ENCODE measurements at places on chromosomes 6 and 20. TPM values are rescaled to one million over a fixed set of nuclear protein-coding genes. Genes with fewer than 3 reads are reported as not detected.
A peak's percentile ranks its signal among the peaks of the same experiment; 100 is the strongest.

Gene STXBP5
- polyA plus RNA-seq, result 1.5 TPM

Gene MYLK4
- 0.08 TPM for polyA plus RNA-seq

Gene DLGAP4
- polyA plus RNA-seq, result 9.9 TPM

Gene NT5E
- 0.14 TPM for polyA plus RNA-seq

Gene SAMD3
- polyA plus RNA-seq, result 0.49 TPM

Gene HLA-DQB1
- polyA plus RNA-seq, result 66.7 TPM

Gene TRERF1
- 10.0 TPM for polyA plus RNA-seq

Gene TRIM10
- not detected for polyA plus RNA-seq

Gene EPPIN
- polyA plus RNA-seq, result not detected

Gene CALHM6
- 47.7 TPM for polyA plus RNA-seq

Gene C6orf52
- 1.9 TPM for polyA plus RNA-seq

Gene SNRNP48
- polyA plus RNA-seq, result 6.0 TPM

DNA sequence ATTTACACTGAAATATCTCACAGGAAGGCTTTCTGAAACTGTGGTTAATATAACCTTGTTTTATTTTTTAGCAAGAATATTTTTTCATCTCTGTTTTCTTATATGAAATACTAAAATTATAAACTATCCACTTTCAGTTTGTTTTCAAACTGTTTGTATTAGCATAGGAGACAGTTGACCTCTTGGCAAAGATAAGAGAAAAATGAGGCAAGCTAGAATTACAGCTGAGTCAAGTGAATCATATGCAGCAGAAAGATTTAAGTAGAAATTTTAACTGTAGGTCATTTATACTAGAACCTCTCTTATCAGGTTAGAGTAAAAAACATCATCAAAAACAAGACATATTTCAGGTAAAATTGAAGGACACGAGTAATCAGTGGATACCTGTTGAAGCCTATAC, 792.6 kb downstream of the PHF3 start:
- no peak for DNase-seq

DNA sequence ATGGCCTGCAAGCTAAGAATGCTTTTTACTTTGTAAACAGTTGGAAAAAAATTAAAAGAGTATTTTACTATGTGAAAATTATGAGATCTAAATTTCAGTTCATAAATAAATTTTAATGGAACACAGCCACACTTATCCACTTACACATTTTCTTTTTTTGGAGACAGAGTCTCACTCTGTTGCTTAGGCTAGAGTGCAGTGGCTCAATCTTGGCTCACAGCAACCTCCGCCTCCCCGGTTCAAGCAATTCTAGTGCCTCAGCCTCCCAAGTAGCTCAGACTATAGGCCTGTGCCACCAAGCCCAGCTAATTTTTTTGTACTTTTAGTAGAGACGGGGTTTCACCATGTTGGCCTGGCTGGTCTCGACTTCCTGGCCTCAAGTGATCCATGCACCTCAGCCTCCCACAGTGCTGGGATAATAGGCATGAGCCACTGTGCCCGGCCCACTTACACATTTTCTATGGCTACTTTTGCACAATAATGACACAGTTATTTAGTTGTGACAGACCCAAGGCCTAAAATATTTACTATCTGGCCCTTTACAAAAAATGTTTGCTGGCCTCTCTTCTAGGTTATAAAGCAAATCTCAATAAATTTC, 109.6 kb downstream of the INSM1 start:
- no peak for DNase-seq

GRCh38 chr6:300494-301198, 8.4 kb downstream of the DUSP22 start:
- no peak for DNase-seq

DNA sequence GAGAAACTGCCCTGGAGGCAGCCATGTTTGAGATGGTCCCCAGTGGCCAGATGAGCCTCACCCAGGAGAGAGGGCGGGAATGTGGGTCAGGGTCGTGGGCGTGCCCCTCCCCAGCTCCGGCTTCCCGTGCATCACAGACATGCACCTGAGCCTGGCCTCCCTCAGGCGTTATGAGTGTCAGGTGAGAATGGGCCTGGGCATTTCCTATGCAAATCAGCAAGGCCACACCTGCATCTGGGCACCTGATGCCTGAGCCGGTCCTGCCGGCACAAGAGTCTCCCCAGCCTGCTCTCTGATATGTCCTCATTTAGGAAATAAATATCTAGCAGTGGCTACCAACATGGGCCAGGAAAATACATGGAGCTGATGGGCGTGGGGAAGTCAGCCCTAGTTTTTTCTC, 82.4 kb downstream of the RAMACL start:
- DNase-seq, result no peak

- no peak for DNase-seq
Measured at GRCh38 chr6:15421945-15422733, 176.3 kb downstream of the JARID2 start.

- no peak for DNase-seq
Measured at GRCh38 chr20:60586269-60587050, 628.2 kb downstream of the CDH26 start.

DNA sequence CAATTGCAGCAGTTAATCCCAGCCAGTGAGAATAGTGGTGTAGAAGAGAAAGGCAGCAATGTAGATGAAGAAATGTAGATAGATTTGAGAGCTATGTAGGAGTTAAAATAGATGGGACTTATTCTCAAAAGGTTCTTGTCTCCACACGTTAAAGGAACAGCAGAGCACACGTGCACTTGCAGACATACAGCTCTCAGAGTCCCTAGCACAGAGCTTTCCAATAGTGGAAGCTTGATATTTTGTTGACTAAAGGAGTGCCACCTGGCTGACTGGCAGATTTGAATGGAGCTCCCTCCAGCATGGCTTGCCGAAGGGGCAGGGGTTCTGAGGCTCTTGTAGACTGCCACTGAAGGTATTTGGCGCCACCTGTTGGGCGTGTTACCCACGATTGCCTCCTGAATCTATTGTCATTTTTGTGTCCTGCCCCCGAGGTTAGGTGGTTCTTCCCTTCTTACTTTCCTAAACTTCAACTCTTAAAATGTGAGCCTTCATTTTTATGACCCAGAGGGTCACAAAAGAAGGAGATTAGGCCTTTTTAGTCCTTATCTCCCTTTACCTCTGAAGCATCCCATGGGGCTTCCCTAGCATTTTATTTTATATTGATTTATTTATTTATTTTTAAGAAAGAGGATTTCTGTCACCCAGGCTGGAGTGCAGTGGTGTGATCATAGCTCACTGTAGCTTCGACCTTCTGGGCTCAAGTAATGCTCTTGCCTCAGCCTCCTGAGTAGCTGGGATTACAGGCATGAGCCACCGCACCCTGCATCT, 16.4 kb downstream of the BRD2 start:
- peak; percentile 79 for DNase-seq

DNA sequence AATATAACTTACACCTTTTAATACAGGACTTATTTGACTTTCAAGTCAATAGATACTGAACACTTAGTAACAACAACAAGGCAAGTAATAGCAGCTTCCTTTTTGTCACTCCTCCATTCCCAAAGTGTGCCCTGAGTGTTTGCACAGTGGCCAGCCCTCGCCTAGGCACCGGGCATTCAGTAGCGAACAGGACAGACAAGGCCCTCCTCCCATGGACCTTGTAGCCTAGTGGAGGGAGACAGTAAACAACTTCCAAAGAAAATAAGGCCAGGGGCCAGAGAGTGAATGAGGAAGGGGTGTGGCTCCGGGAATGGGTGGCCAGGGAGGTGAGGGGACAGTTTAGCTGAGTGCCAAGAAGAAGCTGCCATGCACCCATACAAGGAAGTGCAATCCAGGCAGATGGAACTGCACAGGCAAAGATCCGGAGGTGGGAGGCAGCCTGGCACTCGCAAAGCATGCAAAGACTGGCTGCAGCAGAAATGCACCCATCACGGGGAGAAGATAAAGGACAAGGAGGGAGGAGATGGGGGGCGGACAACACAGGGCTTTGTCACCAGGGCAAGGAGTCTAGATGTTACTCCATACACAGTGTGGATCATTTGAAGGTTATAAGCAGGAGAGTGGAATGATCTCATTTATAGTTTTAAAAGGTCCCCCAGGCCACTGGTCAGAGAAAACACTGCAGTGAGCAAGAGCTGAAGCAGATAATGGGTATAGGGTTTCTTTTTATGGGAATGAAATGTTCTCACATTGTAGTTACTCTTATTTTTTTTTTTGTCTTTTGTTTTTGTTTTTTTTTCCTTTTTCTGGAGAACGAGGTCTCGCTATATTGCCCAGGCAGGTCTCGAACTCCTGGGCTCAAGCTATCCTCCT, 32.2 kb downstream of the ATP9A start:
- no peak for DNase-seq

GRCh38 chr6:111173341-111173740, 86.0 kb downstream of the SLC16A10 start:
- no peak for DNase-seq

DNA sequence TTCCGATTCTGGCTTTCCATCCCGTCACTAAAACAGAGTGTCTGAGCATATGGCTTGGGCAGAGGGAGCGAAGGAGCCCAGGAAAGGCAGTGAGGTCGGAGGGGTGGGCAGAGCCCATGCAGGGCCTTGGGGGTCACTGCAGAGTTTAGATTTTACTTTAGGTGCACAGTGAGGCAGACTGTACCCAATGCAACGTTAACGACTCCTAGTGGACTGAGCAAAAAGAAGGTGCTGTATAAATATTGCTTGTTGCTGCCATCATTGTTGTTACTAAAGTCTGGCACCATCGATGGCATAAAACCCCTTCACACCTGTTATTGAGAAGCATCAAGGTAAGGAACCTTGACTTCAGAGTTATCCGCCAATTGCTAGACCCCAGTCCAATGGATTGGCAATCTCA, 119.0 kb downstream of the EYA2 start:
- no peak for DNase-seq

- DNase-seq, result no peak
Measured at GRCh38 chr6:98836025-98836961, 1.9 kb downstream of the POU3F2 start.

DNA sequence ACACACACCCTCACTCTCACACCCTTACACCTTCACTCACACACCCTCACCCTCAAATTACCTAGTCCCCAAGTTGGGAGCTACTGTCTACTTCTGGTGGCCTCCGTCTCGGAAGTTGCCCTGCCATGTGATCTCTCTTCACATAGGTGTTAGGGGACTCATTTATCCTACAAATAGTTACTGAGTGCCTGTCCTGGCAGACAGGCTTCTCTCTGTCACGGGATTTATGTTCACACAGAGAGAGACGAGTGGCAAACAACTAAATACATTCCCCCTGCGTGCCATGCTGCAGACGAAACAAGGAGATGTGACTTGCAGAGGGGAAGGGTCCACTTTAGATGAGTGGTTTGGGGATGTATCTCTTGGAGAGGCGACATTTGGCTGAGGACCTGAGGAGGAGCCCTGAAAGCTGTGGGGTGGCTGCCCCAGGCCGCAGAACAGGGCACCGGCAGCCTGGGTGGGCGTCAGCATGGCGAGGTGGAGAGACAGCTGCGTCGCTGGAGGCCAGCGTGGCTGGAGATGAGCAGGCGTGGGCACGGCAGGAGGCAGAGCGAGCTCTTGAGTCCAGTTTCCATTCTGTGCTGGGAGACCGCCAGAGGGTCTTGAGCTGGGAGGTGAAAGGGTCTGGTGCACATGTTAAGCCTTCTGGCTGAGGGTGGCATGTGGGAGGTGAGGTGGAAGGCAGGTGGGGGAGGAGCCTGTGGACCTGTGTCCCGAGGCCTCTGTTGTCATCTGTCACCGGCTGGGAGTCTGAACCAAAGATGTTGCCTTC, 17.2 kb downstream of the DYNLT1 start:
- no peak for DNase-seq

GRCh38 chr6:100810015-100810414, 71.1 kb downstream of the ASCC3 start:
- DNase-seq, result no peak

GRCh38 chr6:112004201-112005012, 49.5 kb upstream of the CCN6 start:
- no peak for DNase-seq

DNA sequence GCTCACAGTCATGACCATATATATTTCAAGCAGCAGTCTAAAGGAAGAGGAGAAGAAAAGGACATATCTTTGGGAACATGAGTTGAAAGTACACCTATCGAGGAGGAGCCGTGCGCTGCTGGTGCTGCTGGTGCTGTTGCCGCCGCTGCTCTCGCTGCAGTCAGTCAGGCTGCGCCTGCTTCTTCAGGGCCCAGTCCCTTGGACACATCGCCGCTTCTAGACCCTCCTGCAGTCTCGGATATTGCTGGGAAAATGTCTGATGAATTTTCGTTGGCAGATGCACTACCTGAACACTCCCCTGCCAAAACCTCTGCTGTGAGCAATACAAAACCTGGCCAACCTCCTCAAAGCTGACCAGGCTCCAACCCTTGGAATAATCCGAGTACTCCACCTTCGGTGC, 8.2 kb upstream of the ASCC3 start:
- DNase-seq, result no peak

- DNase-seq, result peak; percentile 10
Measured at GRCh38 chr6:153001767-153002612, 519 bp downstream of the MTRF1L start.

DNA sequence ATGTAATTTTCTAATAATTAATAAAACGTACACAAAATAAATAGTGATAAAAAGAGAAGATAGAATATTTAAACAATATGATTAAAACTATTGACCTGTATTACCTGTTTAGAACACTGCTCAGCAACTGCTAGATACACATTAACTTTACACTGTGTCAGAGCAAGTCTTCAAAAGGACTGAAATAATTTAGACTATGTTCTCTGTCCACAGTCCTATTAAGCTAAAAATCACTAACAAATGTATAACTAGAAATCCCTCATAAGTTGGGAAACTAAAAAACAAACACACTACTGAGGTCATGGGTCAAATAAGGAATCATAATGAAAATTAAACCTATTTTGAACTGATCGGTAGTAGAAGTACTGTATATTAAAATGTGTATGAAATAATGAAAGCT, 181.7 kb downstream of the QKI start:
- no peak for DNase-seq

DNA sequence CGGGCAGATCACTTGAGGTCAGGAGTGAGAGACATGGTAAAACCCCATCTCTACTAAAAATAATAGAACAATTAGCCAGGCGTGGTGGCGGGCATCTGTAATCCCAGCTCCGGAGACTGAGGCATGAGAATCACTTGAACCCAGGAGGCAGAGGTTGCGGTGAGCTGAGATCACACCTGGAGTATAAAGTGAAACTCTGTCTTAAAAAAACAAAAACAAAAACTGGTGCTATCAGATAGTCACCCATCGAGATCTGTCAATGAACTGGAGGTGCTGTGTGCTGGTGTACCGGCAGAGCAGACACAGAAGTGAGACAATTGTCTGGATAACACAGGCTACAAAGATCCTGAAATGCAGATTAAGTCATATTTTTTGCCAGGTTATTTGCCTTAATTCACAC, 24.7 kb downstream of the CTCFL start:
- DNase-seq, result no peak

GRCh38 chr6:116374586-116374985, 3.8 kb downstream of the DSE start:
- DNase-seq, result no peak

DNA sequence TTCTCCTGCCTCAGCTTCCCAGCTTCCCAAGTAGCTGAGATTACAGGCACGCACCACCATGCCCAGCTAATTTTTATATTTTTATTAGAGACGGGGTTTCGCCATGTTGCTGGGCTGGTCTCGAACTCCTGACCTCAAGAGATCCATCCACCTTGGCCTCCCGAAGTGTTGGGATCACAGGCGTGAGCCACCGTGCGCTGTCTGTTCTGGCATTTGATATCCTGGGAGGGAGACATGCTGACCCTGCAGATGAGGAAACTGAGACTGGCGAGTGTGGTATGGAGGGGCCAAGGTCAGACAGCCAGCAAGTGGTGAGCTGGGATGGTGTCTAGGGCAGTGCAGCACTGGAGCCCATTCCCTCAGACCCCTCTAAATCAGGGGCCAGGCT, 44.6 kb downstream of the SRC start:
- DNase-seq, result no peak

GRCh38 chr6:7421066-7421465, 31.5 kb downstream of the RIOK1 start:
- DNase-seq, result no peak

GRCh38 chr20:4089756-4090487, 74.6 kb upstream of the RNF24 start:
- peak; percentile 91 for DNase-seq

Data from CD14-positive monocyte (primary cell).